ENCODE measurements at places on chromosomes 4 and X. TPM values are rescaled to one million over a fixed set of nuclear protein-coding genes. Genes with fewer than 3 reads are reported as not detected.

Gene TCEAL6
- total RNA-seq: not detected

Gene LUZP4
- total RNA-seq: not detected

DNA sequence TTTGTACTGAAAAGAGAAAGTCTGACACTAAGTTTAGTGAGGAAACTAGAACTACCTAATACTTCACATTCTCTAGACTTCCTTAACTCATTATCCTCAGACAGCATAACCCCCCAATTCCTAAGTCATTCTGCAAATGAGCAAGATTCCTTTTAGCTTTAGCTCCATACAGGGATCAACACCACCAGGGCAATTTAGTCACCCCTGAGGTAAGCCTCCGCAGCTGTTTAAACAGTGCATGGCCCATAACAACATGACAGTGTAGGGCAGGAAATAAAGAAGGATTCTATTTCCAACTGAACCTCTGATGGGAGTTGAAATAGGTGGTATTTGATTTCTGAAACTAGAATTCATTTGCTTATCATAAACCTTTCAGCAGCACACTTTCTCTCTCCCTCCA lies 112.8 kb upstream of the DKK2 start:
- DNase-seq: no peak

GRCh38 chr4:55807556-55807955 lies 12.0 kb upstream of the EXOC1L start:
- no peak for DNase-seq

Gene FHDC1
- total RNA-seq: 0.06 TPM

Gene GPR50
- not detected for total RNA-seq

GRCh38 chrX:27599928-27600327 lies 9.8 kb downstream of the DCAF8L2 start:
- no peak for DNase-seq

- DNase-seq: no peak
Observed at GRCh38 chrX:148763896-148764295, 263.5 kb downstream of the AFF2 start.

Gene ADGRG4
- total RNA-seq: not detected

GRCh38 chr4:97984545-97985131 lies 158.6 kb downstream of the STPG2 start:
- peak; percentile 7 for DNase-seq

DNA sequence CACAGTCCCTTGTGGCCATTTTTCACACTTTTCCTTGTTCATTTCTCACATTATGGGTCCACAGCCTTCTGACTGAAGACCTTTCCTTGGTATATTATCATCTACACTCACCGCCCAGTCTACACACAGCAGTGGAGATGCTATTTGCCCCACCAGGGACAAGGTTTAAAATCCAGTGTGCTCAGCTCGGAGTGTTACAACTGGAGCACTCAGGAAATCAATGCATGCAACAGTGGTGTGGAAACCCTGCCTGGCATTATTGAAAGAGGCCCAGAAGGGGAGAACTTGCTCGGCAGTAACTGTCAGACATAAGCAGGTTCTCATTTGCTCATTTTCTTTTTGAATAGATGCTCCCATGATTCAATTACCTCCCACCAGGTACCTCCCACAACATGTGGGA lies 340.9 kb downstream of the DHRSX start:
- DNase-seq: no peak

Gene KCND1
- 8.8 TPM for total RNA-seq

- DNase-seq: no peak
Observed at GRCh38 chr4:171714791-171715454, 98.3 kb upstream of the GALNTL6 start.

GRCh38 chrX:118734909-118735308 lies 7.5 kb downstream of the IL13RA1 start:
- no peak for DNase-seq

Gene DUSP21
- not detected for total RNA-seq

Gene CABS1
- not detected for total RNA-seq

DNA sequence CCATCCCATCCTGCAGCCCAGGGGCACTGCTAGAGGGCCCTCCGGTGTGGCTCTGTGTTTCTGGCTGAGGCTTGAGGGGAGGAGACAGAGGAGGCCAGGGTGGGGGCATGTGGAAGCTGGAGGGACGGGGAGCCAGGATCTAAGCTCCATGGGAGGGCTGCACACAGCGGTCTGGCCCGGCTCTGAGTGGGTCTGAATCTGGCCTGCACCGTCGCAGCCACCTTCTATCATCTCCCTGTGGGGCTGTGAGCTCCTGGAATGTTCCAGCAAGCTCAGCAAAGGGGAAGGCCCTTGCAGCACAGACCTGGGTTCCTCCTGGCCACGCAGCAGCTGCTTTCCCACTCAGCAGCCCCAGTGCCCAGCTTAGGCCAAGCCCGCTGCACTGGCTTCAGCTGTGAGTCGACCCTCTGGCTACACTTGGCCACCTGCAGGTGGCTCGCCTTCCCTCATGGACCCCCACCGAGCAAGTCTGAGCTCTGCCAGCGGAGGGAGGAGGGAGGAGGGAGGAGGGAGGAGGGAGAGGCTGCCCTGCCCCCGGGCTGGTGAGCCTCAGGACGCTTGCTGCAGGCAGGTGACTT lies 5.3 kb downstream of the NKX1-1 start:
- DNase-seq: no peak

GRCh38 chrX:3962511-3963311 lies 249.3 kb upstream of the PRKX start:
- peak; percentile 25 for DNase-seq

DNA sequence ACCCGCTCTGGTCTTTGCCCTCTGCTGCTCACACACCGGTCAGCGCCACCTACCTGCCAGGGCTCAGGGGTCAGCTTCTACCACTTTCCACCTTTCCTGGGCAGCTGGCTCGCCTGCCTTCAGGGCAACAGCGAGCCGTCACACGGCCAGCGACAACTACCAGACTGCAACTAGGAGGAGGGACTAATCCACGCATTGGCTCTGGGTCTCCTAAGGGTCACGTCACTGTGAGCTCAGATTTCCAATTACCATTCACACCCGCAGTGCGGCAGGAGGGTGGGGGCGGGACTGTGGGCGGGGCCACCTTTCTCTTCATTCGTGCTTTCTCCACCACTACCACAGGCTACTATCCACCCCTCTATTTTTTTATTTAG lies at the start of gene BEX5:
Gene BEX5 (minus strand): TSS at position 172 of the 374 bp plus-strand sequence. CDS start 1,712 bp downstream, outside the sequence.
- DNase-seq: no peak

GRCh38 chrX:22467571-22467970 lies 194.9 kb downstream of the CBLL2 start:
- DNase-seq: no peak

All from OCI-LY7 (cell line).